Activated CD8-positive, alpha-beta memory T cell treated with anti-CD3 and anti-CD28 coated beads for 48 hours (primary cell): ENCODE measurements at places on chromosomes 1 and 21.
A peak's percentile ranks its signal among the peaks of the same experiment; 100 is the strongest.

DNA sequence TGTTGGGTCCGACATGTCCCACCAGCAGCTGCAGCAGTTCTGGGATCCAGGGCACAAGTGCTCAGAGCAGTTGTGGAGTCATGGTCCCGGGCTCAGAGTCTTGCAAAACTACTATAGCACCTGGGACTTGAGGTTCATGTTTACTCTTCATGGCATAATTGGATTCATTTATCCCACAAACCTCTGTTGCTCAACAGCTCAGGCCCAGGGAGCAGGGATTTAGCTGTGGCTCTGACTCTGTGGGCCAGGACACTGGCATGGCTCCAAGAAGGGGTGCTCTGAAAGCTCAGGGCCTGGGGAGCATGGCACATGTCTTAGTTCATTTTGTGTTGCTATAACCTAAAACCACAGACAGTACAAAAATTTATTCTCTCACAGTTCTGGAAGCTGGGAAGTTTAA, 626.7 kb upstream of the ADGRL2 start:
- DNase-seq, result no peak

DNA sequence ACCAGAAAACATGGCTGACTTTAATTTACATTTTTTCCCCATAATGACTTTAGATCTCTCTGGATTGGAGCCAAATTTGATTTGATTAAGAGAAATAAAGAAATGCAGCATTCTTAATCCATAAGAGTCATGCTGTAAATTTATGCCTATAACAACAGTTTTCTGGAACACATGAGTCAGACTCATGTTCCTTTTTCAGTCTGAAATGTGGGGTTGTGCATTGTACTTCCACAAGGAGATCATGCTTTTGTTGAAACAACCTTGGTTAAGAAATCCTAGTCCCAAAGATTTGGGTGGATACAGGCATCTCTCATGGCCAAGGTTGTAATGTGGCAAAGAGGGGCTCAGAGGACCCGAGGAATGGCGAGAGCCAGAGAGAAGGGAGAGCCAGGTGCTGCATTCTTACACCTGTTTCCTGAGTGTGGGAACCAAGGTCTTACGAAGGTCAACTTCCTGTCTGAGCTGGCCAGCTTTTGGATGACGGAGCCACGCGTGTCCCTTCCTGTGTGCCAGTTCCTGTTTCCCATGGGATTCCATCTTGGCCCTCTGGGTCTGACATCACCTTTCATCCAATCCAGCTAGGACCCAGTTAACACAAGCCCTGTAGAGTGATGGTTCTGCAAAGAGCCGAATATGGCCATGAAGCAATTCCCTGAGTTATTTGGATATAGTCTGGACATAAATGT, 23.1 kb downstream of the CLDN14 start:
- DNase-seq, result no peak

DNA sequence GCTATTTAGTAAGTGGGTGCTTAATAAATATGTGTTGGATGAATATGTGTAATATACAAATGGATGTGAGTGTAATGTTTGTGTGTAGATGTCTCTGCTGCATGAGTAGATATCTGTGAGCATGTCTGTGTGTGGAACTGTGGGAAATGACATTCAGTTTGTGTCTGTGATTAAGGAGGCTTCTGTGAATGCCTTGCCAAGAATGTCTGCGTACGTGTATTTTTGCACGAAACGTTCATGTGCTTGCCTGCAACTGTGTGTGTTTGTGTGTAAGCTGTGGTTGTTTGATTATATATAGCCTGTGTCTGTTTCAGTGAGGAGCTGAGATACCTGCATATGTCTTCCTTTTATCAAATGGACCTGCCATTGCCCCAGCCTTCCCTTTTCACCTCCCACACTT, 13.8 kb downstream of the DMBX1 start:
- DNase-seq, result no peak

DNA sequence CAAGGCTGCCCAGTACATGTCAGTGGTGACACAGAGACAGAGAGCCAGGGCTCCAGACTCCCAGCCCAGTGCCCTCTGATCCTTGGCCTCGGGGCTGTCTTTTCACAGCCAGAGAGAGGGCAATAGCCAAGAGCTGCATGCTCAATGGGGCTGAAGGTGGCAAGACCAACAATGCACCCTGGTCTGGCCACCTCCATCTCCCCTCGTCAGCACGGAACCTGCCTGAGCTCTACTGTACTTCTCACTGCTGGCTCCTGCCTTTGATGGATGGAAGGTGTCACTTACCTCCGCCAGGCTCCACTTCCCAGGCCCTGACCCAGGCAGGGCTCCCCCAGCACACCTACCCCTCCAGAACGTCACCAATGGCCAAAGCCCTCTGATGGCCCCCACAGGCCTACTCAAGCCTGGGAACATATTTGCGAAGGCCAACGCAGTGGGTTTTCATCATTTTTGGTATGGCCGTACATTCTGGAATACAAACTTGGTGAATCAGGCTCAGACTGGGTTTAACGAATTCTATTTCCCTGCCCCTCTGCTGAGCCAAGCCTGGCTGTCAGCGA, 88.1 kb downstream of the DMRTB1 start:
- DNase-seq, result no peak

DNA sequence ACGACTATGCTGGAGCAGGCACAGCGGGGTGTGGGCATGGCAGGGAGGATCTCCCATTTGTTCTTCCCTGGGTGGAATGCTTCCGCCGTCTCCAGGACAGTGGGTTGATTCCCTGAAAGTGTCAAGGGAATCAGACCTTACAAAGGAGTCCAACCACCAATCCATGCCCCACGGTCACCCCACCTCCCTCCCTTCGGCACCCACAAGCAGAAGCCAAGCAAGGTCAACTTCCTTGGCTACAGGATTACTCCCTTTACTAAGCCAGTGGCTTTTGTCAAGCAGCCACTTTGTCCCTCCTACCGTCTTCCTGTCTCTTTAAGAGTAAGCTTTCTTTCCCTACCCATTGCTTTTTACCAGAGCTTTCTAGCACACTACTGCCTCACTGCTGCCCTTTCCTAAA, 15.9 kb upstream of the NUAK2 start:
- DNase-seq, result no peak

- DNase-seq, result peak; percentile 75
These were observed at the start of gene RUNX3 for GRCh38 chr1:24930260-24931145. TSS of gene RUNX3 (minus strand) at chr1:24930276. CDS start at chr1:24929868, 408 bp downstream.

DNA sequence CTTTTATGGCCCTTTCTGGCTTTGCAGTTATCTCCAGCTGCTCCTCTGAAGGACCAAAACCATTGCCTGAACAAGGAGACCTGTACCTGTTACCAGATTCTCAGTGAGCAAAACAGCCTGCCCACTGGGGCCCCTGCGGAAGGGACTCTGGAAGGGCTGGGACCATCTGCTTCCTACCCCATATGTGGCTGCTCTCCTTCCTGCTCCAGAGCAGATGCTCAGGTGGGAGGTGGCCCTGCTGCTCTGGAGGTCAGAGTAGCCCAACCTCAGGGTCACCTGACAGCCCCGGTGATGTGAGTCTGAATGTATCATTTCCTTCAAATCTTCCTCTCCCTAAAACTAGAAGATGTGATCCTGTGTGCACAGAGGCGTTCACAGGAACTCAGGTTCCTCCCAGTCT, 33.6 kb downstream of the PRDM16 start:
- no peak for DNase-seq

GRCh38 chr21:15010645-15011044, 54.2 kb downstream of the NRIP1 start:
- no peak for DNase-seq

DNA sequence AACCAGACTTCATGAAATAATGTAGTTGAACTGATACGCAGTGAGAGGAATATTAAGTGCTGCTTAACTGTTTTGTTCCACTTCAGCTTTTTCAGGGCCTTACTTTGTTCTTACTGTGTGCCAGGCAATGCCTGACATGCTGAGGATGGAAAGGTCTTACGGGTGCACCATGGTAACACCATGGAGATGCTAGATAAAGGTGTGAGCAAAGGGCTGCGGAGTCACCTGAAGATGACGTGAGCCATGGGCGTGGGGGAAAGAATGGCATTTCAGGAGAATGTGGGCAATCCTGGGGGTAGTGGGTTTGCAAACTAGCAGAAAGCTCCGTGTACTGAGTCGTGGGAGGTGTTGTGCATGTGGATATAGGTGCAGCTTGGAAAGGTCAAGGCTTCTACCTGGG, 27.3 kb downstream of the MAN1C1 start:
- no peak for DNase-seq

- DNase-seq, result peak; percentile 49
These were observed 64.6 kb downstream of the SIK1 start for GRCh38 chr21:43362321-43362791.

- DNase-seq, result no peak
These were observed 15.9 kb downstream of the AJAP1 start for GRCh38 chr1:4670265-4670664.

DNA sequence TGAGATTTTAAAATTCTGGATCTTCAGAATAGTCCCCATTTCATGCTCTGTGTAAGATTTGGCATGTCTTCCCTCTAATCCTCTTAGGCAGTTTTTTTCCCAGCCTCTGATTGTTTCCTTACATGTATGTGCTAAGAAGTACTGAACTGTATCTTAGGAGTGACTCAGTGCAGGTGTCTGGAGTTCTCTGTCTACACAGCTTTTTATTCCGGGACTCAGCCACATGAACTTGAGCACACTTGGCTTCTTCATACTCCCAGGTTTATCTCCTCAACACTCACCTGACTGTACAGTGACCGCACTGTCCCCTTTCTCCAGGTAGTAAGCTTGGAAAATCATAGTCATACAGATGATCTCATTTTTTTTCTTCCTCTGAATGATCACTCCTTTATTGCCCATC, 50.7 kb downstream of the SYT14 start:
- DNase-seq, result no peak

- DNase-seq, result no peak
These were observed 42.1 kb upstream of the DMRTB1 start for GRCh38 chr1:53417074-53417511.

DNA sequence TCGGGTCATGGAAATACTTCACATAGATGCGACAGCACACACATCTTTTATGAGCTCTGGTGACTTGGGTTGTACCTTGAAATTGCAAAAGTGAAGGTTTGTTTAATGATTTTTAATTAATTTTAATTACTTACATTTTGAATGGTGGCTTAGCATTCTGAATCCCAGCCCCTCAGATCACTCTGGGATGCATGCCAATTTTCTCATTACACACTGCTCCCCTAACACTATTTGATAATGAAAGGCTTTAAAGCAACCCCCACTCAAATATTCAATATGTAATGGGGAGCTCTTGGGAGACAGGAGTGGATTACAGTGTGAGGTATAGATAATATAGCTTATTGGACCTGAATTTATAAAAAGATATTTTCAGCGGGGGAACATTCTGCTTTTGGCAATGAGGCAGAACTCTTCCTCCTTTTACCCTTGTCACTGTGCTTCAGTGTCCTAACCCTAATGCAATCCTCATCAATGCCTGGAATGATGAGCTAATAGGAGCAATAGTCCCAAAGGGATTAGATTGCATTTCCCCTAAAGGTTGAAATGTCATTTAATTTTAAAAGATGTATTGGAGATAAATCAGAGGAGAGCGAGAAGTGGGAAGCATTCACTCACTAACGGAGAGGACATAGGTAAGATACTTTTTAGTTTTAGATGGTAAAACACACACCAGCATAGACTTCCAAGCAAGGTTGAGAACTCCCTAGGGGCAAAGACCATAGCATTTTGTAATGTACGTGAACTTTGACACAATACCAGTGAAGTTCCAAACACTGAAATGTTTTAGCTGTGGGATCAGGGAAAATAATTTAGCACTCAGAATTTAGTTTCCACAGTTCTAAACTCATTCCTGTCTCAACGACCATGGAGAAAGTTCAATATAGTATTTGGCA, 384.1 kb upstream of the PLXNA2 start:
- DNase-seq, result no peak

DNA sequence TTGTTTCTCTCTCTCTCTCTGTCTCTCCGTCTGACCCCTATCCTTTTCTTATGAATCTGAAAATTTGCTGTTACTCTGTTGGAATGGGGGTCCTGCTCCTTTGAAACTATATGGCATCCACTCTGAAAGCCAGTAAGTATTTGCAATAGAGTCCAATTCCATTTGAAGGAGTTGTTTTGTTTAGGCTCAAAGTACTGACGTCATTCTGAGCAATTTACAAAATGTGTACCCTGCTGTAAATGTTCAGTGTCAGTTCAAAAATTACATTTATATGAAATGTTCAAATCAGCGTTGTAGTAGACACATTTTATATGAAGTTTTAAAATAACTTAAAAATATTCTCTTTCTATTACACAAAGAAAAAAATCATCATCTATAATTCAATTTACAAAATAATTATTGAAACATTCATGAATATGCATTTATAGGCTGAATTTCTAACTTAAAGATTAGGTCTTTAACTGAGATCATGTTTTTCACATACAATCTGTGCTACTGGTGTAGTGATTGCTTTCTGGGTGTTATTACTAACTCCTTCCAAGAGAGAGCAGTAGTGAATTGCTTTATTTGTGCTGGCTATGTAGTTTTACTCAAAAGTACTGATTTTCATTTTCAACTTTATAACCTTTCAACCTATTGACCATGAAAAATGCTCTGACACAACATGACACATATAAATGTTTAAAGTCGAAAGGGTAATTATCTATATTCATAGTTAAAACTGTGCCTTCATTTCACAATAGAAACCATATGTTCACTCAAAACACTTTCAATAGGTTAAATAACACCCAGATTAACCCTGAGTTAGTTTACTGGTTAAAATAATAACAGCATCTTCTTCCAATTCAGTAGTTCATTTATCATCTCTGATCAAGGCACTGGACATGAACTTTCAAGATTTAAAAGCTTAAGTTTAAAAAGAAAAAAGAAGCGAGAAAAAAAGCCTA, 253.1 kb upstream of the ADGRL4 start:
- DNase-seq, result no peak

DNA sequence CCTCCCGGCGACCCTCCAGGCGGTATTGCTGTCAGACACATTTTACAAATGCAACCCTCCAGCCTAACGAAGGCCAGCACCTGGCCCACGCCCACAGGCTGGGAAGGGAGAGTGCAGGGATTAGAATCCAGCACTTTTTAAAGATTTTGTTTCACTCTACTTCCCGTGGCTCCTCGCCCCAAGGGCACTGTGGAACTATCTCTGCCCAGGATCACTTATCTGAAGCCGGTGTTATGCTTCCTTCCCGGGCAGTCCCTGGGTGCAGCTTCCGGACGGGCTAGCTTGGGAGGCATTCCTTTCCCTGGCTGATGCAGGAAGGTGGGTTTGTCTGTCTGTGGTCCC, 35.8 kb downstream of the CCN1 start:
- DNase-seq, result no peak

- no peak for DNase-seq
These were observed 3.1 kb downstream of the CDCP2 start for GRCh38 chr1:54149734-54150133.
